ENCODE measurements at places on chromosomes 5 and 9. TPM values are rescaled to one million over a fixed set of nuclear protein-coding genes. Genes with fewer than 3 reads are reported as not detected.

DNA sequence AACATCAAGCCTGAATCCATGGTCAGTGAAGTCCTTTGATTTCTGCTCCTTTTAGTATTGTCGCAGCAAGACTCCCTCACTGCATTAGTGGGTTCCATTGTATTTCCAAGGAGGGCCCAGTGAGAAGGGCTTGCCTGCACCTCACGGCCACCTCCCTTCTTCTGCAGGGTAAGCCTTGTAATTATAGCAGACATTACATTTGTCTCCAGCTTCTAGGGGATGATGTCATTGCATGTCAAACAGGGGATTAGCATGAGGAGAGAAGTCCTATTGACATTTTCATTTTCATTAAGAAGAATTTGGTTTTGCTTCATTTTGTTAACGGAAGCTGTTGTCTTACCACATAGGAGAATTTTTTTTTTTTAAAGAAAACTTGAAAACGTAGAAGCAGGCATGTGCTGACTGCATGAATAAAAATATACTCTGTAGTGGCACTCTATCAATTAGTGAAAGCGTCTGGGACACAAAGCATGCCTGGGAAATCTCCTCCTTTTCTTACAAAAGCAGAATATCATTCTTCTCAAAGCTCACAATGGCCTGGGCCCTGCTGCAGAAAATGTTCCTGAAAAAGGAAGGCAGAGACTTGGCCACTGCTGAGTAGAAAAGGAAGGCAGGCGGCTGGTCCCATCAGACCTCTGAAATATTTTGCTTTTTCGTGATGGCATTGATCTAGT, 27.1 kb downstream of the MAP1B start:
- DNase-seq, result no peak

DNA sequence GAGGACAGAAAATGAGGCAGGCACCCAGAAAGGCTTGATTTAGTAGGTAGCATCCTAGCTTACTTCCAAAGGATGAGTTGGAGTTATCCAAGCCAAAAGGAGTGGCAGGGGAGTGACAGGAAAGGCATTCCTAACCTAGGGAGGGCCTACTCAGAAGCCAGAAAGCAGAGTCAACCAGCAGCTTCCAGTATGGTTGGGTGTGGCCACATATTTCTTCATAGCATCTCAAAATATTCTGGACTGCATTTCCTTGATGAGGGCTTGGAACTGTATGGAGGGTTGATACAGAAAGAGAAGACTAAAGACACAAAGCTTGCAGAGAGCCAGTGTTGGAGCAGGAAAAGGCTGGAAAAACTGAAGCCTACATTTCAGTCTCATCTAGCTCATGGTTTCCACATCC, 656.8 kb upstream of the DMAC1 start:
- DNase-seq, result no peak

DNA sequence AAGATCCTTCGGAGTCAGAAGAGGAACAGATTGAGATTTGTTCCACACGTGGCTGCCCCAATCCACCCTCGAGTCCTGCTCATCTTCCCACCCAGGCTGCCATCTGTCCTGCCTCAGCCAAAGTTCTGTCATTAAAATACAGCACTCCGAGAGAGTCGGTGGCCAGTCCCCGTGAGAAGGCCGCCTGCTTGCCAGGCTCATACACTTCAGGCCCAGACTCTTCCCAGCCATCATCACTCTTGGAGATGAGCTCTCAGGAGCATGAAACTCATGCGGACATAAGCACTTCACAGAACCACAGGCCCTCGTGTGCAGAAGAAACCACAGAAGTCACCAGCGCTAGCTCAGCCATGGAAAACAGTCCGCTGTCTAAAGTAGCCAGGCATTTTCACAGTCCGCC, 85.9 kb downstream of the GOLPH3 start:
- no peak for DNase-seq

DNA sequence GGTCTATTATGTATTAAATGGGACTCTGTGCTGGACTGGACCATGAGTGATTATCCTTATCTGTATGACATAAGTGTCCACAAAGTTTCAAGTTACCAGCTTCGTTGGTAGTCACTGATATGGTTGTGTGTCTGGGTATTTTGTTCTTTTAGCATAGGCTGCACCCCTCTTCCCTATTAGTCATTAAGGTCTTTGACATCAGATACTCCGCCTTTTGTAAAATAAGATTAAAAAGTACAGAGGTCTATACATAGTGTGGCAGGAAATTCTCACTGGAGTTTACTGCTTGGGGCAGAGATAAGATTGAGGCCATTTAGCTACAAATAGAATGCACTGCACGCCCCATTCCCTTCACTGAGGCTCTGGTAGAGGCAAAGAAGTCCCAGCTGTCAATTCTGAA, 99.4 kb downstream of the TMEM215 start:
- no peak for DNase-seq

DNA sequence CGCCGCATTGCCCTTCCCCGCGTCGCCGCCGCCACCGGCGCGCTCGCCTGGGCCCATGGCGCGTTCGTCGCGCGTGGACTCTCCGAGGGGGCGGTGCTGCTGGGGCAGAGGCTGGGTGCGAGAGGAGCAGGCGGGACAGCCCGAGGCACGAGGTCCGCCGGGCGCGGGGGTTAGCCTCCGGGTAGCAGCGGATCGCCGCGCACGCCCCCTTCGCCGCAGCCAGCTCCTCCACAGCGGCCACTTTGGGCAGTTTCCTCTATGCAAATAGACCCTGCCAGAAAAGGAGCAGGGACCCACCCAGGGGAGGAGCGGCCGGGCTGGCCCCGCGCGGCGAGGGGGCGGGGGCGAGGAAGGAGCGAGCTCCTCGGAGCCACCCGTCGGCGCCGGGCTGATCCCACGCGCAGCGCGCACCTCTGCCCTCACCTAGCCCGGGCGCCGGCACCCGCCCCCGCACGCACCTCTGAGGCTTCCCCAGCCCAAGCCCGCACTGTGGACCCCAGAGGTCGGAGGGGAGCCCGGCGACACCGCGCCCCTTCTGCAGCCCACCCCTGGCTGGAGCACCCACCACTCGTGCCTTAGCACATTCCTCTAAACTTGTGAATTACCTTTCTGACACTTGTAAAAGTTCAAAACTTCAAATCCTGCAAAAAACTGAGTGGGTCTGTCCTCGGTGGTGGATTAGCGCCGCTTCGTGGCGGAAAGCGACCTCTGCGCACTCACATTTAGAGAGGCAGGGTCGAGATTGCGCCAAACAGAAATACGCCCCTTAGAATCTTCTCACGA, at the start of gene COL23A1:
Gene COL23A1 (minus strand): TSS at position 253 of the 783 bp plus-strand sequence.
- no peak for DNase-seq

GRCh38 chr9:16450578-16450977, 419.9 kb downstream of the BNC2 start:
- no peak for DNase-seq

DNA sequence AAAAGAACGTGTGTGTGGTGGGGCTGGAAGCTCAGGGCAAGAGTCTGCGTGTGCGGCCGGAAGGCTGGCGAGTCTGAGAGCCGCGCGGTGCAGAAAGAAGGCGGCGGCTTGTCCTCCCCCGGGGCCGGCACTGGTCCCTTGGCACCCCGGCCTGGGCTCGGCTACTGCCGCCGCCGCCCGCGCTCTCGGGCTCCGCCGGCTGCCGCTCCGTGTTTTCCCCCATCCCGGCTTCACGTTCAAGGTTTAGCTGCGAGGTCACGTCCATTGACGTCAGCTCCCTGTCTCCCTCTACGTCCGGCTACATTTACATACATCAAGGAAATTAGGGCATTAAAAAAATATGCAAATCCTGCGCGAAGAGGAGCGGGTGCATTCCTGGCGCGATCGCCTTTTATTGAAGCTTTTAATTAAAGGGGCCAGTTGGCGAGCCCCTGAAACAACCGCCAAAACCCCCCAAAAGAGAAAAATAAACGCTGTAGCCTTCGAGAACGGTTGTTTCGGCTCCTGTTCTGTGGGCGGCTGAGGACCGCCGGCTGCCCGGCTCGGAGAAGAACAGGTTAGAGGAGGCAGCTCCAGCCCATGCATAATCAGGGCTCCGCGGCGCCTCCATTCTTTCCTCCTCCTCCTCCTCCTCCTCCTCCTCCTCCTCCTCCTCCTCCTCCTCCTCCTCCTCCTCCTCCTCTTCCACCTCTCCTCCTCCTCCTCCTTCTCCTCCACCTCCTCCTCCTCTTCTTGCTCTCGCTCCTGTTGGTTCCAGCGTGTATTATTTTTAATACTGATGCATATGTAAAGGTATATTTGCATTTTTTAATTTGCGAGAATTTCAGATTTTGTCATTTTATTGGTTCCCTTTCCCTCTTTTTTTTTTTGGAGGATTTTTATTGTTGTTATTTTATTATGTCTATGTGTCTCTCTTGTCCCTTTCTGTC, 207.0 kb downstream of the MEF2C start:
- peak; percentile 88 for DNase-seq

DNA sequence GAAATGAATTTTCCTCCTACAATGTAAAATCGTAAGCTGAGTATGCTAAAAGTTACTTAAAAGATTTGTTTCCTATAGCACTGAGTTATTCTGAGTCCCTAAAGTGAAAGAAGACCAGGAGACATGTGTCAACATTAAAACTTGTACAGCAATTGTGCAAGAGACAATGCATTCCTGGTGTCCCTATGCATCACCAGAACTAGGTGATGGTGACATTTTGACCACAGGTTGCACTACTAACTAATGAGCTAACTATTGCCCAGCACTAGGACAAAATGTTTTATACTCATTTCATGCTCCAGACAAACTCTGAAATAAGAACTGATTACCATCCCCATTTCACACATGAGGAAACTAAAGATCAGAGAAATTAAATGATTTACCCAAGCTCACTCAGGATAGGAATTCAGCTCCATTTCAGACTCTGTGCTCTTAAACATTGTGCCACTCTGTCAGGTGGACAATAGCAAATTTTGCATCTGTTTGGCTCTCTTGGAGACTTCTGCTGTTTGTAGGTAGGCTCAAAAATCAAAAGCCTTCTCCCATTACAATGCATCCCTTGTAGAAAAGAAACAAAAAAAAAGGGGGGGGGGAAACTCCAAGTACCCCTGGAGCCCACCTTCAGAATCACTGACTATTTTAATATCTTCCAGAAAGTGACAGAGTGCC, 269.2 kb downstream of the ACTL7B start:
- no peak for DNase-seq

- no peak for DNase-seq
Observed at GRCh38 chr5:158051036-158051435, 192.1 kb upstream of the CLINT1 start.

- no peak for DNase-seq
Observed at GRCh38 chr5:37738057-37738691, 101.7 kb downstream of the GDNF start.

- DNase-seq, result no peak
Observed at GRCh38 chr9:75658301-75658905, 232.1 kb upstream of the PCSK5 start.

The NOXA1 gene
- 1.5 TPM for total RNA-seq

The ENTREP1 gene
- total RNA-seq, result 11.0 TPM

The GMCL2 gene
- not detected for total RNA-seq

The TXNDC8 gene
- not detected for total RNA-seq

The PIP5K1B gene
- total RNA-seq, result 20.2 TPM

The PCDHB4 gene
- 6.0 TPM for total RNA-seq
